ENCODE measurements at places on chromosomes 5 and 9.

- peak; percentile 15 for ATAC-seq
Observed at GRCh38 chr5:604391-604831, 7.7 kb upstream of the CEP72 start.

DNA sequence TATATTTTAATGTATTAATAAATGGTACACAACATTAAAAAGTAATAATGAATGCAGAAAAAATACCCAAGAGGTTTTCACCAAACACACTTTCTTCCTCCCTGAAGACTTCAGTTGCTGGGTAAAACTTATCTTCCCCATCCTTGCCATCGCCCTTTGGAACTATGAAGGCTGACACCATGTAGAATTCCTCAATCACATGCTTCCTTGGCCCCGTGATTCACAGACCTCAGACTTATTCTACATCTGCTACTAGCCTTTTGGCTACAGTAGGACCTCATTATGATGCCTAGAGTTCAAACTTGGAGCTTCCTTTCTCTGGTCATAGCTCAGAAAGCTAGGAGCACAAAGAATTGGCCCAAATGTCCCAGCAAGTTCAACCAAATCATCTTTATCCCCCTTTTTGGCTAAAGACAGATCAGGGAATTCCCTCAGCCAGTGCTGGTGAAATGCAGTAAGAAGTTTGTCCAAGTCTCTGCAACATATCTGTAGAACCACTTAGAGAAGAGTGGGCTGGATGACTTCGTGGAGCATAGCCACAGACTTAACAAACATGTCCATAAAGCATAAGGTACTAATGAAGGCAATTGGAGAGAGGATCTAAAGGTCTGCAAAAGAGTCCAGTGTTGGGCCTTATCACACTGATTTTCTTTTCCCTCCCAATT is 253.5 kb downstream of the SEC61B start:
- no peak for ATAC-seq

- no peak for ATAC-seq
Observed at GRCh38 chr5:129163810-129164378, 69.3 kb downstream of the ISOC1 start.

GRCh38 chr5:141349917-141350619 is at the start of gene PCDHGB1:
PCDHGB1 (plus strand) TSS chr5:141350099; CDS start chr5:141350261, 162 bp downstream.
- no peak for ATAC-seq

DNA sequence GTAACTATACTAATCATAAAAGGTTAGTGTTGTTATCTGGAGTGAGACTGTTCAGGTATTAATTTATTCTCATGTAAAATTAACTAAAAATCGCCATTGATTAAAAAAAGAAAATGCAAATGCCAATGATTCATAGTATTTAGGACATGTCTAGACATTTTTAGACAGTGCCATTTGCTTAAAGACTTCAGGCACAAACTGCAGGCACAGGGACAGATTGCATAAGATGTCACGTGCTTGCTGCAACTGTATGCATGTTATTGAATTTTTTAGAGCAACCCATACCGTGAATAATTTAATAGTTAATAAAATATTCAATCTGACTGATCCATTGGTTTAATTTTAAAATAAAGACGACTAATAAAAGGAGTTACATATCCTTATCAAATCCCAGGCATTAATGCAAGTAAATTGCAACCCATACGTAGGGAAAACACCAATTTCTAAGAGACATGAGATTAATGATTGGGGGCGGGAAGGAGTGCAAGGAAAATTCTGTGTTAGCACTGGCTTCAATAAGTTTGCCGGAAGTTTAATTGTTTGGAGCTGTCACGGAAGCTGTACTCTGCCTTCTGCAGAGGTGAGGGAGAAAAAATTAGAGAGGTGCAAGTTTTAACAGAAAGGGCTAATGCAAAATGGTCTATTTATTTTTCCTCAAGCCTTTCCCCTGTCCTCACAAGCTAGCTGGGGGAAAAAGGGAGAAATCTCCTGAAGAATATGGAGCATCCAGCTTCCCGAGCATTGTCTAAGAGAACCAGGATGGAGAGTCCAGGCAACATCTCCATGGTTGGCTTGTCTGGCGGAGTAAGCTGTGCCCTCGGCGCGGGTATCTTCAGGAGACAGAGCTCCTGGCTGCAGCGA is 2.9 kb downstream of the EDIL3 start:
- ATAC-seq = no peak

GRCh38 chr5:30890377-30890776 is 303.1 kb upstream of the CDH6 start:
- no peak for ATAC-seq

GRCh38 chr9:20636888-20637440 is 14.7 kb upstream of the MLLT3 start:
- no peak for ATAC-seq

DNA sequence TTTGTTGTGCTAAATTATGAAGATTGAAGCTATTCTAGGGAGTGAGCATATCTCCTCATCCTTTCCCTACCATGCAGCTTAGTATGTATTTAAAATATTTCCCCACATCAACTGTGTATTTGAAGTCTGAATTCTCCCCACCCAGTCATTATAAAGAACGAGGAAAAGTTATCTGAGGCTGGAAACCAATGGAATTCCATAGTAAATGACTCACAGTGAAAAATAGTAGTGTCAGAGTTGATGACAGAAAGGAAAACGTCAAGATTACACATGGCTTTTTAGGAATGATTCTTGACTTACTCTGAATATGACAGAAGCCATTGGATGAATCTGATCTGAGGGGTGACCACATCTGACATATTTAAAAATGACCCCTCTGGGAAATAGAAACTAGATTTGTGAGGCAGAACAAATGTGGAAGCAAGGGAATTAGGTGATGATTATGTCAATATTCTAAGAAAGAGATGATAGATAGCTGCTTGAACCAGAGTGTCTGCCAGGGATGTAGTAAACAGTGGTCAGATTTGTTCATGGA is 1768.9 kb upstream of the CDH9 start:
- no peak for ATAC-seq

GRCh38 chr5:68289498-68289897 is 73.9 kb downstream of the PIK3R1 start:
- no peak for ATAC-seq

DNA sequence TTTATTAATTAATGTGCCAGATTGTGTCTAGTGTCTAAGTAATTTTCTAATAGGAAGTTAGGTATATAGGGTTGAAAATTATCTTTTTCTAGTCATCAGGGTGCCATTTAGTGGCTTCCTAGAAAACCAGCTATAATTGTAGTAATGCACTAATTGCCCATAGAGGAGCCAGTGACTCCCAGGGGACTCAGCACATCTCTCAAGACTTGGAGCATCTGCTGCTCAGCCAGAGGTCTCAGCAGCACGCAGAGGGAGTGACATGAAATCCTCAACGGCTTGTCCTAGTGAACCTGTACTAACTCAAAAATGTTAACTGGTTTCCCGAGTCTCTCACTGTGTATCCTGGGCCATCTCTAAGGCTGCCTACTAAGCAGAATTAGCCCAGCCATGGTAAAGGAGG is 78.2 kb upstream of the MAN2A1 start:
- ATAC-seq = no peak

GRCh38 chr5:102450313-102450990 is 48.3 kb downstream of the SLCO6A1 start:
- no peak for ATAC-seq

DNA sequence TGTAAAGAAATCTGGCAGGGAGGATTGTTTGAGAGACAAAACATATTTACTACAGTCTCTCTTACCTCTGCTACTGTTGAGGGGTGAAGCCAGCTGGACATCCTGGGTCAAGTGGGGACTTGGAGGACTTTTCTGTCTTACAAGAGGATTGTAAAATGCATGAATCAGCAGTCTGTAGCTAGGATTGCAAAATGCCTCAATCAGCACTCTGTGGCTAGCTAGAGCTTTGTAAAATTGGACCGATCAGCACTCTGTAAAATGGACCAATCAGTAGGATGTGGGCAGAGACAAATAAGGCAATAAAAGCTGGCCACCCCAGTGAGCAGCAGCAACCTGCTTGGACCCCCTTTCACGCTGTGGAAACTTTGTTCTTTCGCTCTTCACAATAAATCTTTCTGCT is 995.8 kb upstream of the CDH6 start:
- ATAC-seq = no peak

DNA sequence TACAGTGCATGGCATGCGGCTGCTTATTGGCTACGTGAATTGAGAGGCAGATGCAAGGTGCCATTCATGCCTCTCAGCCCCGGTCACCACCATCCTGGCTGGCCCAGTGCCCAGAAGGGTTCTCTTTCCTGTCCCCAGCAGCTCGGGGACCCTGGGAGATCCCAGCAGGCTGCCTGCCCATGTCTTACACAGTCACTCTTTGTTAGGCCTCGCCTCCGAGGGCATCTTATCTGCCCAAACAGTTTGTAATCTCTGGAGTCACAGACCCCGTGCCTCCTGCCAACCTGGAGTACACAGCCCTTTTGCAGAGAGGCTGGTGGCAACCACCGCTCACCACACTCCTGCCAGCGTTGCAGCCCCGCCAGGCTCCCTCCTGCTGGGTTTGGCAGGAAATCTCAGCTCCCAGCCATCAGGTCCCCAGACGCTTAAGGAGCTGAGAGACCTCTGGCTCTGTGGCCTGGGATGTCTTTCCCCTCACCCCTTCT is 7.0 kb upstream of the AK1 start:
- ATAC-seq = no peak

DNA sequence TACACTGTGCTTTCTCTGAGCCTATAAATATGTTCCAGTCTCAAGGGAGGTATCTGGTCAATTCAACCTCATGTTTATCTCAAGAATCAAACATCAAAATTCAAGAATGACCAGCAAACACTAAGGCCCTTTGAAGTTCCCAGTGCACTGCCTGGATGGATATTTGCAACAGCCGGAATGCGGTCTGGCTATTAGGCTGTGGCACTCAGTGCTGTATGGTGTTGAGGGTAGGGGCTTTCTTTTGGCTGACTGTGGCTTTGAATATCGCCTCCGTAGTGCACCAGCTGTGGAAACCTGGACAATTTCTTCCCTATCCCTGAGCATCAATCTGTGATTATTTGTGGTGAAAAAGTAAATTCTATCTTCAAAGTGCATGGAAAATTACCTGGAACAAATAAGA is 220.4 kb downstream of the BRINP1 start:
- ATAC-seq = no peak

GRCh38 chr9:127768698-127769097 is 9.8 kb downstream of the SH2D3C start:
- ATAC-seq = no peak
